Activated naive CD8-positive, alpha-beta T cell treated with anti-CD3 and anti-CD28 coated beads, Interleukin-2, amount 10 ng/mL, durations not matched to agents 7 days and 5 days (primary cell): ENCODE measurements at places on chromosomes 13 and 19.
A peak's percentile ranks its signal among the peaks of the same experiment; 100 is the strongest.

DNA sequence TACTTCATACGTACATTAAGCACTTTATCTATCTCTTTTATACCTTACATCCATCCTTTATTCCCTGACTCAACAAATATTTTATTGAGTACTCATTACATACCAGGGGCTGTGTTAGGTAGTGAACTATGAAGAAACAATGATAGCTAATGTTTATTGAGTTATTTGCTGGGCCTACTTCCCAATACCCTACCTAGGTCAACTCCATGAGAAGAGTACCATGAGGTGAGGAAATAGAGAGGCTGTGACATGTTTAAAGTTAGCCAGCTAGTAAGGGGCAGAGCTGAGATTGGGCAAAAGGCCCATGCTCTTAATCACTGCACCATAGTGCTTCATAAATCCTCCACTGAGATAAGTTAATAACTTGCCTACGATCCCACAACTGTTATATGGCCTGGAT is 79.9 kb downstream of the FREM2 start:
- DNase-seq = no peak

- DNase-seq = no peak
Measured at GRCh38 chr19:28039677-28040381, 1173.1 kb downstream of the UQCRFS1 start.

- no peak for DNase-seq
Measured at GRCh38 chr19:55683449-55684261, 8.6 kb downstream of the EPN1 start.

DNA sequence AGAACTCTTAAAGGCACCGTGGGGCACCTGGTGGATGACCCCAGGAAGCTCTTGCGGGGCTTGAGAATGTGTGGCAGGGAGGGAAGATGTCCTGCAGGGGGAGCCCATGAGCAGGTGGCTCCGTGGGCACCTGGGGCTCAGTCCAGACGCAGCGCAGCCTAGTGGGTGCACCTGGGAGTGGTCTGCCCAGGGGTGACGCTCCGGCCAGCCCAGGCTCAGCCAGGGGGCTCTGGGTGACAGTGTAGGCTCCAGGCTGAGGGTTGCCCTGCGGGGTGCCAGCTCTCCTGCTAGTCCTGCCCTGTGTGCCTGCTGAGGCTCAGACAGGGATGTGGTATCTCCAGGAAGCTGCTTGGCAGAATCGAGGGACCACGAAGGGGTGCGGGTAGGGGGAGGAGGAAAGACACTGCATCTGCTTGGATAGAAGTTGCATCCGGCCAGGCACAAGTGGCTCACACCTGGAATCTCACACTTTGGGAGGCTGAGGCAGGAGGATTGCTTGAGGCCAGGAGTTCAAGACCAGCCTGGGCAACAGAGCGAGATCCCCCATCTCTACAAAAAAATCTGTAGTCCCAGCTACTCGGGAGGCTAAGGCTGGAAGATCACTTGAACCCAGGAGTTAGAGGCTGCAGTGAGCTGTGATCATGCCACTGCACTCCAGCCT is 15.0 kb upstream of the PGLS start:
- peak; percentile 88 for DNase-seq

- DNase-seq = no peak
Measured at GRCh38 chr13:28373810-28374209, 121.1 kb downstream of the FLT1 start.

GRCh38 chr19:46125447-46125846 is 959 bp upstream of the IGFL3 start:
- no peak for DNase-seq

- no peak for DNase-seq
Measured at GRCh38 chr13:108463340-108463739, 166.1 kb upstream of the MYO16 start.

- no peak for DNase-seq
Measured at GRCh38 chr13:29877456-29878078, 27.1 kb upstream of the UBL3 start.

DNA sequence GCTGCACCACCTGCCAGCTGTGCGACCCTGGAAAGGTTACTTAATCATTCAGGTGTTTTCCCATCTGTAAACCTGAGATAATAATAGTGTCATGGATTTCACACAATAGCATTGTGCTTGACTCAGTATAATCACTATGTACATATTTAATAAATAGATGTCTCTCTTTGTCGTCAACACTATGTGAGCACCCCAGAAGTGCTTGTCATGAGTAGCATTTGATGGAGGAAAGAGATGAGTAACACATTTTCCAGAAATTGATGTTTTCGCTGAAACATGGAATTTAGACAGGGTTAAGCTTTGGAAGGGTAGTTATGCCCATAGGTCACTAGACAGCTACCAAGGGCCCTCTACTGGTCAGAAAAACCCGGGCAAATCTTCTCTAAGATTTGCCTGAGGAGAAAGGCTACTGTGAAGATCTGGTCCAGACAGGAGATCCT is 9.5 kb upstream of the MBNL2 start:
- no peak for DNase-seq

- no peak for DNase-seq
Measured at GRCh38 chr13:51724721-51725120, 79.2 kb downstream of the DHRS12 start.

- DNase-seq = no peak
Measured at GRCh38 chr13:29050719-29051118, 230.6 kb downstream of the MTUS2 start.

DNA sequence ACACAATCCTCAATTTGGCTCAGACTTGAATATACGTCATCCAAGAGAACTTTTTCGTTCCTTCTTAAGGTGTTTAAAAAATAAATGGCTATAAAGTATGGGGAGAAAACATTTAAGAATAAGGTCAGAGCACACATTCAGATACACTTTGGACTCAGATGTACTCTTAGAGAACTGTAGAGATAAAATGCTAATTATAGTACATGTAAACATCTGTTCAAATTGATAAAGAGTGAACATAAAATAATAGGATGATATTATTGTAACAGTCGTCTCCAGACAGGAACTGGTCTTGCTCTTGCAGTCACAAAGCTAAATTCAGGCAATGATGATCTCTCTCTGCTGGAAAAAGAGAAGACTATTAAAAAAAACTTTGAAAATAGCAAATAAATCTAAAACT is 91.4 kb downstream of the RBM26 start:
- no peak for DNase-seq

DNA sequence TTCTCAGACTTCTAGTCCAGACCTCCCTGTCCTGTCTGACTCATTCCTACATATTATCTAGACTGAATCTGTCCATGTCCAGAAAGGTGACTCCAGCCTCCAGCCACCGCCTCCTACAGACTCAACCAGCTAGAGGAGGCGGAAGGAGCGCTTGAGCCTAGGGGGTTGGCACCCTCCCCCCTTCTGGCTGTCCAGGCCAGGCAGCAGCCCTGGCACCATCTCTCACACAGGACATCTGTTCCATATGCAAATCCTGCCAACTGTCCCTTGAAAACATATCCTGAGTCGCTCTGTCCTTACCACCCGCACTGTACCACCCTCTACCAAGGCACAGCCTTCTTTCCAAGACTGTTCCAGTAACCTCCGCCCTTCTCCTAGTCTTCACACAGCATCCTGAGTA is 150.7 kb upstream of the WASF3 start:
- no peak for DNase-seq

- DNase-seq = no peak
Measured at GRCh38 chr13:46855166-46855565, 41.7 kb downstream of the HTR2A start.

DNA sequence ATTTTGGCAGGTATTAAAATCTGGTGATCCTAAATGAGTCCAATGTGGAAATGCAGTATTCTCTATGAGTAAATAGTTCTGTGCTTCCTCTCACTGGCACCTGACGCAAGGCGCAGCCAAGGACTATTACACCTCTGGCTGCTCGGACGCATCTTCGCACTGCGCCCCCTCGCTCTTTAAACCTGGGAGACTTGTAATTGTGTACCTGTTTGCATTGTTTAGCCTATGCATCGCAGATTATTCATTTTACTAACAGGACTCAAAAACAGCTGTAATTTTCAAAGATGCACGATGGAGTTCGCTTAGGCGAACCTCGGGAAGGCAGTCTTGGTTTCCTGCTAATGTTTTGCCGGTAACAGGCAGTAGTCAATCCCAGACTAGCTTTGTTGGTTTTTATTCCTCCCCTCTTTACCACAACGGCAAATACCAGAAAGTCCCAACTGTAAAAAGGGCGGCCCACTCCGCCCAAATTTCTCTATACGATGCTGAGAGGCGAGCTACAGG is 113.2 kb downstream of the KCNRG start:
- no peak for DNase-seq
